ENCODE measurements at places on chromosomes 12 and 14. TPM values are rescaled to one million over a fixed set of nuclear protein-coding genes. Genes with fewer than 3 reads are reported as not detected.

DNA sequence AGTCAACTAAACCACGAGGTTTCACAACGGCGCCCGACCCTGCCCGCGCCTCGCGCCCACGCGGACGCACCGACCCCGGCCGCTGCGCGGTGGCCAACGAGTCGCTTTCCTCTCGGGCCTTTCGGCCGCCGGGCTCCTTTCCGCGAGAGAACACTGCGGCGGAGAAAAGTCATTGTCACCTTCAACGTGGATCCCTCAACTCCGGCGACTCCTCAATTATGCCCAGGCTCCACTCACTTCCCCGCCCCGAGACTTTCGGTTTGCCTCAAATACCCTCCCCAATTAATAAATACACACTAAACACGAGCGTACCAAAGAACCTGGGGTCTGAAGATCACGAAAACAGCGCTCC lies 450 bp downstream of the SINHCAF start:
- DNase-seq = no peak

DNA sequence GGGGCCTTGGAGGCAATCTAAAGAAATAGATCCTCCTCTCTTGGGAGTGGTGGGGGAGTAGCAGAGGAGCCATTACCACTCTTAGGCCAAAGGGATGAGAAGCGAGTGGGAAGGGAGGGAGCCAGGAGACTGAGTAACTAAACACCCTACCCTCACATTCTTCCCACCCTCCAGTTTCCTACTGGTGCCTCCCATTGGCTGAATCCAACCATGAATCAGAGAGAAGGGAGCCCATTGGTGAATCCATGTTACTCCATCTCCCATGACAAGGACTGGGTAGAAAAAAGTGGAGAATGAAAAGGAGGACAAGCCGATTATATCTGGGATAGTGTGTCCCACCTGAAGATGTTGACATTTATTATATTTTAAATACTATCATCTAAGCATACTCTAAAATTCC lies 76.8 kb upstream of the LHX5 start:
- DNase-seq = no peak

GRCh38 chr12:25089738-25090137 lies 105.2 kb downstream of the DNAI7 start:
- no peak for DNase-seq

The COCH gene
- total RNA-seq = not detected

- no peak for DNase-seq
Observed at GRCh38 chr12:67803278-67803993, 154.9 kb downstream of the DYRK2 start.

The KSR2 gene
- total RNA-seq = 0.09 TPM

GRCh38 chr14:101176535-101177205 lies 273.1 kb upstream of the RTL1 start:
- no peak for DNase-seq

DNA sequence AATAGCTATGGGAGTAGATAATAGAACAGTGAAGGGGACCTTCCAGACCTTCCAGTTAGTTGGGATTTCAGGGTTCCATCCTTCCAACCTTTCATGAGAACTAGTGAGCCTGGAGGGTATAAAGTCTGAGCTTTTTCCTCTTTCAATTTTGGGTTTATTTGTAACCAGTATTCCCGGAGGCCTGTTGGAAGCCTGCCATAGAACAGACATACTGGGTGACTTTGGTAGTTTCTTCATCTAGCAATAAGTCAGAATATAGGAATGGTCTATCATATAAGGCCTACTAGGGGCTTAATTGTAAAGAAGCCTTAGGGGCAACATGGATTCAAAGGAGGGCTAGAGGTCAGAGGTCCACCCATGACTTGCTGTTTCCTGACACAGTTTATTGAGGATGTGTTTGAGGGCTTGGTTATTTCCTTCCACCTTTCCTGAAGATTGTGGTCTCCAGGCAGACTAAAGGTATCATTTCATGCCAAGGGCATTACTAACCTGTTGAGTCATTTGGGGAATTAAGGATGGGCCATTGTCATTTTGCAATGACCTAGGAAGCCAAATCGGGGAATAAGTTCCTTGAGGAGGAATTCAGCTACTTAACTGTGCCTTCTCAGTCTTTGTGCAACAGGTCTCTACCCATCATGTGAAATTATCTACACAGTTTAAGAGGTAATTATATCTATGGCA lies 410.3 kb downstream of the SLC6A15 start:
- DNase-seq = no peak

DNA sequence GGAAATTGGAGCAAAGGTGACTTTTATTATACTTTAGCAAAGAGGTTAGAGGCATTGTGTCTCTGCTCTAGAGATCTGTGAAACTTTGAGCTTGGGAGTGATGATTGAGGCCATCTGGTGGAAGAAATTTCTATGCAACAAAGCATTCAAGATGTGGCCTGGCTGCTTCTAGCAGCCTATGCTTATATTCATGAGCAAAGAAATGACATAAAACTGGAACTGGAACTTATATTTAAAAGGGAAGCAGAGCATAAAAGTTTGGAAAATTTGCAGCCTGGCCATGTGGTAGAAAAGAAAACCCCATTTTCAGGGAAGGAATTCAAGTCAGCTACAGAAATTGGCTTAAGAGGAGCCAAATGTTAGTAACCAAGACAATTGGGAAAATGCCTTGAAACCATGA lies 70.4 kb downstream of the SDR9C7 start:
- no peak for DNase-seq

DNA sequence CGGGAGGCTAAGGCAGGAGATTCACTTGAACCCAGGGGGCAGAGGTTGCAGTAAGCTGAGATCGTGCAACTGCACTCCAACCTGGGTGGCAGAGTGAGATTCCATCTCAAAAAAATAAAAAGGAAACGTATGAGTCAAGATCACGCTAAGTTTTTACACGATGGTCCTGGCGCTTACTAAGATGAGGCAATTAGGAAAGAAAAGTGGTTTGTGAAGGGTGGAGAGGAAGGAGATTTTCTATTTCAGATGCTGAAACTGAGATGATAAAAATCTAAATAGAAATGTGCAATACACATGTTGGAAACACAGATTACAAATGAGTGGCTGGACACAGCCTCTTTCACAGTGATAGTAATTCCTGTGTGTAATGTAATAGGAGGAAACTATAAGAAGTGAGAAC lies 63.2 kb downstream of the KDM5A start:
- no peak for DNase-seq

GRCh38 chr12:27493260-27493940 lies 30.6 kb upstream of the PPFIBP1 start:
- no peak for DNase-seq

DNA sequence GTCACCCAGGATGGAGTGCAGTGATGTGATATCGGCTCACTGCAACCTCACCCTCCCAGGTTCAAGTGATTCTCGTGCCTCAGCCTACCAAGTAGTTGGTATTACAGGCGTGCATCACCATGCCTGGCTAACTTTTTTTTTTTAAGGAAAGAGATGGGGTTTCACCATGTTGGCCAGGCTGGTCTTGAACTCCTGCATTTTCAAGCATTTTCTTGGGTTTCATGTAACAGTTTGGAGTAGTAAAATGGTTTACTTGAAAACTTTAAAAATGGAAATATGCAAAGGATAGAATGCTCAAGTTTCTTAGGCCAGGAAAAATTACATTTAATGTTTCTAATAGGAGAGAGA lies 63.3 kb downstream of the FOXN3 start:
- DNase-seq = no peak

DNA sequence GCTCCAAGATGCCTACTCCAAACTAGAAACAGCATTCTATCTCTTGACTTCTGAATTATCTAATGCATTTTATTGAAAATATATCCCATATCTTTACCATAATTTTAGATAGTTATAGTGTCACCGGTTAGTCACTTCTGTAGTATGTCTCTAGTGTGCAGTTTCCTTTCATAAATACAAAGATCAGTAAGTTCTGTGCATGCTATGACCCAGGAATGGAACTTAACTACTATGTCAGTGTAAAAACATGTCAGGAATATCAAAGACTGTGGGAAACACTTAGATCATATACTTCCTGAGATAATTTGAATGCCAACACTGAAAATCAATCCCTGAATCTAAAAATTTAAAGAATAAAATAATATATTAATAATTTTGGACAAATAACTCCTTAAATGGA lies 237.6 kb downstream of the ATXN7L3B start:
- no peak for DNase-seq

DNA sequence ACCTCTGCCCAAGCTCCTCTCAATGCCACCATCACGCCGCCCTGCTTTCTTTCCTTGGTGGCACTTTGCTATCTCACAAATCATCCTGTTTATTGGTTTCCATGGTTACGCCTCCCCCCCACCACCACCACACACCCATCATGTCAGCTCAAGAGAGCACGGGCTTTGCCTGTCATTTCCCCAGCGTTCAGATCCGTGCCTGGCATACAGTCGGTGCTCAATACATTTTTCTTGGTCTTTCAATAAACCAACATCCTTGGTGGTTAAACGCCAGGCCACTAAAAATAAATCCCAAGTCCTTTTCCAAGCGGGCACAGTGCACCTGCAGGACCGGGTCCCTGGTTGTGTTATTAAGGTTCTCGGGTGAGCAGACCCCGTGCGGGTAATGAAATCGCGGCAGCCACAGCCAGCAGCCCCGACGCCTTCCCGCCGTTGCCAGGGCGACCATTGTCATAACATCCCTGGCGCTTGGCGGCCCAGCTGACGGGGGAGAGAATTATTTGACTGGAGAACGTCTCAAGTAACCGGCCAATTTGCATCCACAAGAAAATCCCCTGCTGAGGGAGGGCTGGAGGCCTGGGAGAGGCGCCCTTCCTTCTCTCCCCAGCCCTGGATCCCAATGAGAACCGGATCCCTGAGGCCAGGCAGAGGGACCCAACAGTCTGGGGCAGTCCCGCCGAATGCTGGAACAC lies 92.9 kb downstream of the KSR2 start:
- peak; percentile 56 for DNase-seq

GRCh38 chr12:40099423-40099853 lies 6.4 kb downstream of the SLC2A13 start:
- DNase-seq = no peak

DNA sequence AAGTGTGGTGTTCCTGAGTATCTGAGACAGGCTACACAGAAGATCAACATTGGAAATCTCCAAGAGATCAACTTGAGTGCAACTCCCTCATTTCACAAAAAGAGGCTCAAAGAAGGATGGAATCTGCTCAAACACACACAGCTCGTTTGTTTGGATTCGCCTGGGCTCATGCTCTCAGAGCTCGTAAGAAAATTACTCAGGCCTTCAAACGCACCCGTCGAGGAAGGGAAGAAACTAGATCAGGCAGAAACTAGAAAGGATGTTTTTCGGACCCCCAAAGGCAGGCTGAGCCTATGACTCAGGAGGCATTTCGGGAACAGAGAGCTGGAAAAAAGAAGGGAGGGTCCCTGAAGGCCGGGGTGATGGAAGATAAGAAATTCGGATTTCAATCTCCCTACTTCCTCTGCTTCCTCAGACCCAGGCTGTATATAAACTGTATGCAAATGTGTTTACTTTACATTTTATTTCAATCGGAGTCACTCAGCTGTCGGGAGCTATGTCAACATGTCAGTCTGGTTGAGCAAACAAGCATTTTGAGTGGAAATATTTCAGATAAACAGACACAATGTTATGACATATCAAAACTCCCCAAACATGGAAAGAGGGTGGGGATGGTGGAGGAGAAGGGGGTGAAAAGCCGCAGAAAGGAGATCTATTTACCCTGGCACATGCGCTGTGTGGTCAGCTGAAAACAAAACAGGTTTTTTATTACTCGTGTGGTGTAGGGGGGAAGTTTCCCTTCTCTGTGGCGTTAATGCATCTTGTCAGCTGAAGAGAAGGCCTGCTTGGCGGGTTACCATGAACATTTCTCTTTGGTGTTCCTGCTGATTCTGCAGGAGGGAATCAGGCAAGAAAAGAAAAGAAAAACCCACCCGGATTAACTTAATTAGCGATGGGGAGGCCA lies 129.1 kb upstream of the TBX3 start:
- DNase-seq = no peak

GRCh38 chr12:43407816-43408645 lies 144.0 kb downstream of the ADAMTS20 start:
- no peak for DNase-seq

The SIX1 gene
- total RNA-seq = not detected

- no peak for DNase-seq
Observed at GRCh38 chr12:127284021-127284420, 982.9 kb upstream of the TMEM132C start.

The GPN3 gene
- 12.5 TPM for total RNA-seq

- no peak for DNase-seq
Observed at GRCh38 chr14:104140463-104141331, 2.3 kb downstream of the KIF26A start.

DNA sequence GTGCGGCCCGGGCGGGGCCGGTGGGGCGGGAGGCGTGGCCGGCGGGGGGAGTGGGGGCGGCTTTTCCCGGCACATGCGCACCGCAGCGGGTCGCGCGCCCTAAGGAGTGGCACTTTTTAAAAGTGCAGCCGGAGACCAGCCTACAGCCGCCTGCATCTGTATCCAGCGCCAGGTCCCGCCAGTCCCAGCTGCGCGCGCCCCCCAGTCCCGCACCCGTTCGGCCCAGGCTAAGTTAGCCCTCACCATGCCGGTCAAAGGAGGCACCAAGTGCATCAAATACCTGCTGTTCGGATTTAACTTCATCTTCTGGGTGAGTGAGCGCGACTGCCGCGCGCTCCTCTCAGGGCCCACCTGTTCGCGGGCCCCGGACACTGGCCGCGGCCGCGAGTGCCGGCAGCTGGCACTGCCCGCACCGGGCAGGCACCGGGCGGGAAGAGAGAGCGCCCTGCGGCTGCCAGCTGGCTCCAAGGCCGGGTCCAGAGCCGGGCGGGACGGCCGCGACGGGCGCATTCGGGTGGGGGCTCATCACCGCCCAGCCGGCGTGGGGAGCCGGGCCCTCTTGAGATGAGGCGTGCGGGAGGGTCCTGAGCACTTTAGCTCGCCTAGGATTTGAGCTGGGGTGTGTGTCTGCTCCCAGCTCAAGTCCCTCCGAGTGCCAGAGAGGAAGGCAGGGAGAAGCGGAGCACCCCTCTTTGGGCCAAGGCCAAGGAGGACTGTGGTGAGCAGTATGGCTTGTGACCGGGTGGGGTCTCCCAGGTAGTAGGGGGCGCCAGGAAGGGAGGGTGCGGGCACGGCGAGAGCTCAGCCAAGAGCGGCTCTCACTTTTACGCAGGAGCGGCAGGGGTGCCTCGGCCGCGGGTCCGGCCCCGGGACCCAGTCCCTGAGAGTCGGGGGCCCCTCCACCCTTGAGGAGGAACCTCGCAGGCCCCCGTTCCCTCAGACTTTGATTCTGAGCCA lies at the start of gene CD9:
Gene CD9 (plus strand): TSS at position 145 of the 957 bp plus-strand sequence. CDS start 100 bp downstream, at position 245.
- DNase-seq = no peak

The CLEC14A gene
- not detected for total RNA-seq

The C14orf180 gene
- total RNA-seq = not detected

GRCh38 chr14:23550812-23551265 lies 726 bp downstream of the ZFHX2 start:
- no peak for DNase-seq
